ENCODE measurements at places on chromosomes 5 and 9.

DNA sequence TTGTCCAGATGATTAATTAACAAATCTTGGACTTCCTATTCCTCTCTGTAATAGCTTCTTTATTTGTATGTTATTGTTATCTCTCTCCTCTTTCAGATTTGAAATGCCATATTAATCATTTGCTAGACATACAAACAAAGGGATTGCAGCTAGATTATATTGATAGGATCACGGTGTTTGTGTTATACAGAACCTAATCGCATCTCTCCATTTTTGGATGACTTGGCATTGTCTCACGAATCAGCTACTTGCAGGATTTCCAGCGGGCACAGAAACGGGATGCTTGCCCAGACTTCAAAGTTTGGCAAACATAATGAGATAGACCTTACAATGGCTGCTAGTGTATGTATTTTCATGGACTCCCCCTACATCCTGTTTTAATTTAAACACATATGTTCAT lies 368.1 kb downstream of the TLE4 start:
- DNase-seq = no peak

DNA sequence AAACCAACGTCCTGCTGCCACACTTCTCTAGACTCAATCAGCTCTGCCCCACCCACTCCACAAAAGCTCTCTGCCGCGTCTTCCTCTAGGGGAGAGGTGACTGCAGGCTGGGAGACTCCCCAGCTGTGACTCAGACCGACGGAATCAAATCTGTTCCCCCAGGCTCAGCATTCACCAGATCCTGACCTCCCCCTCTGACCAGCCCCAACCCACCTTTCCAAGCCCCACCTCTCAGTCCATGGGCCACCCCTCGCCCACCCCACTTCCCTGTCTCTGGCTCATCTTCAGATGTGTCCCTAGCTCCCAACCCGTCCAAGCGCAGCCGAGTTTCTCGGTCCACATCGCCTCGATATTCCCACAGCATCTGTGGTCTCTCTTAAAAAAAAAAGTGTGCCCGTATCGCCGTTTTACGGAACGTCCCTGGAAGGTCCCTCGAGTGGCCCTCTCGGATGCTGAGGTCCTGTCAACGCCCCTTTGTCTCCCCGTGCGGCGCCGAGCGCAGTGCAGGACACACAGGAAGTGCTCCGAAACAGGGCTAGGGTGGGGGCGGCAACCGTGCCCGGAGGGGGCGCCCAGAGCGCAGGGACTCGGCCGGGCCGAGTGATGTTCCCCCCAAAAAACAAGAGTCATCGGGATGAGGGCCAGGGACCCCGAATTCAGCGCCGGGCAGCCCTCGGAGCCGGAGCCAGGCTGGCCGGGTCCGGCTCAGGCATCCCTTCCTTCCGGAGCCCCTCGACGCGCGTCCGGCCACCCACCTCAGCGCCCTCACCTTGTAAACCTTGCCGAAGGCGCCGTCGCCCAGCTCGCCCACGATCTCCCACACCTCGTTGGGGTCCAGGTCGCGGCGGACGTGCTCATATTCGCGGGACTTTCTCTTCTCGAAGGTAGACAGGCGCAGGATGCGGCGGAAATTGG lies 649 bp downstream of the STK10 start:
- no peak for DNase-seq

DNA sequence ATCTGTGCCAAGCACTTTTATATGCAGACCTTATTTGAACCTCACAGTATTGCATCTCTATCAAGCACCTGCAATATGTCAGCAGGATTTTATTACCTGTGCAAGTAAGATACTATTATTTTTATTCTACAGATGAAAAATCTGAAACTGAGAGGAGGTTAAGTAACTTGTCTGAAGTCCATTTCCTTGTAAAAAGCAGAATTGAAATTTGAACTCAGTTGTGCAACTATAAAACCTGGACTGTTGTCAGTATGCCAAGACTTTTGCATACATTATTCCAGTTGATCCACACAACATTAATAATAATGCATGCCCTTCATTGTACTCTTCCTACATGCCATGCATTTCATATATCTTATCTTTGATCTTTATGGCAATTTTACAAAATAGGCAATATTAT lies 82.2 kb upstream of the BRINP1 start:
- DNase-seq = no peak

- DNase-seq = peak; percentile 9
These were observed 61.8 kb downstream of the SPATA31C2 start for GRCh38 chr9:88076286-88077070.

DNA sequence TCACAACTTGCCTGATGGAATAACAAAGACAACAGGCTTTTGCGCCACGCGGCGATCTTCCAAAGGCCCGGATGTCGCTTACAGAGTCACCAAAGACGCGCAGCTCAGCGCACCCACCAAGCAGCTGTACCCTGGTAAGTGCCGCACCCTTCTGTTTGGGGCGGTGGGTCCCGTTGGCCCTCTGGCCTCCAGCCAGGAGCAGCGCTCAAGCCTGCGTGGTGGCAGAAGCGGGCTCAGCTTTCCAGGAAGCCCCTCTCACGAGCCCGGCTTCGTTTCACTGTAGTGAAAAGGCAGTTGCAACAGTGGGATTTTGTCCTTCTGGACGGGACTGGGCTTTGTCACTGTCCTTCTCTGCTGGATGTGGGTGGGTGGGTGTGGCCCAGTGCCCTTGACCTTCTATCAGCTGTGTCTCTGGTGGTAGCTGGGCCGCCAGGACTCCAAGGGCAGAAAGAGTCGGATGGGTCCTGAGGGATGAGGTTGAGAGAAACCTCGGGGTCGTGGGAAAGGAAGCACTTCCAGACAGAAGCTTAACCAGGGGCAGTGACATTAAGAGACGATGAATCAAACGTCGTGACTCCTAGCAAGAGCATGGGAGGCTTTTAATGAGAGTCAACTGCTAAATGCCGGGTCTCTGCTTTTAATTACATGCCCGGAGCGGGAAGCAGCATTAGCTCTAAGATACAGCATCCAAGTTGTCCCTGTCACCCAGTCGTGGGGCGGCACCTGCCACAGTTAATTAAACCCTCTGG lies 49.5 kb downstream of the COL5A1 start:
- DNase-seq = no peak

- no peak for DNase-seq
These were observed 461.3 kb downstream of the ENC1 start for GRCh38 chr5:74179179-74179578.

DNA sequence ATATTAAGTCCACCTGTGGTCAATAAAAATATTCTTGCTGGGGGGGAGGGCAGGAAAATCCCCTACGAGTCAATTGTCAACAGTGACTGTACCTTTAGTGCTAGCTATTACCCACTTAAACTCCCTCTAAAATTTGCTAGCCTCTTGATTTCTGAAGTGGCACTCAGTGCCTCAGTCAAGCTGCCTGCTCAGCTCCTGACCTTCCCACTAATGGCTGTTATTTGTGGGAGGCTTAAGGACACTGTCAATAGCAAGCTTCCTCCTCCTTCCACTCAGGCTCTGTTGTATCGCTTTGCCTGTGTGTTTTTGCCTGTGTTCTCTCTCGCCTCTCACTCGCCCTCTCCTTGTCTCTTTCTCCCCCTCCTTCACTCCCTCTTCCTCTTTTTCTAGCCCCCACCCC lies 140.8 kb downstream of the BNC2 start:
- no peak for DNase-seq

DNA sequence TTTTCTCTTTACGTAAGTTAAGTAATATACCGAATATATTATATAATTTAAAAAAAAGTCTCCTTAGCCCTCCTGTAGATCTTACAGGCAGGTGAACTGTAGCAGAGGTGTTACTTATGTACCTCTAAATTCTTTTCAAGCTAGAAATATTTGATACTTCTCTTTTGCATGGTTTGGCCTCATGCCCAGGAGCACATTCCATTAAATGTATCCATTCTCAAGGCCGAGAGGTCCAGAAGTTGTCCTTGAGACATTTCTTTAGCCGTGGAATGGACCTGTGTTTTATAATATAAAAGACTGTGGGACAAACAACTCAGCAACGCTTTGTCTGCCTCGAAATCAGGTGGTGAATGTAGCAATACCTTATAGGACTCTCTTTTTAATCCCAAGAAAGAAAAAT lies 184.5 kb downstream of the TRIO start:
- DNase-seq = no peak

- DNase-seq = peak; percentile 7
These were observed 1.3 kb upstream of the IQGAP2 start for GRCh38 chr5:76401801-76402250.

DNA sequence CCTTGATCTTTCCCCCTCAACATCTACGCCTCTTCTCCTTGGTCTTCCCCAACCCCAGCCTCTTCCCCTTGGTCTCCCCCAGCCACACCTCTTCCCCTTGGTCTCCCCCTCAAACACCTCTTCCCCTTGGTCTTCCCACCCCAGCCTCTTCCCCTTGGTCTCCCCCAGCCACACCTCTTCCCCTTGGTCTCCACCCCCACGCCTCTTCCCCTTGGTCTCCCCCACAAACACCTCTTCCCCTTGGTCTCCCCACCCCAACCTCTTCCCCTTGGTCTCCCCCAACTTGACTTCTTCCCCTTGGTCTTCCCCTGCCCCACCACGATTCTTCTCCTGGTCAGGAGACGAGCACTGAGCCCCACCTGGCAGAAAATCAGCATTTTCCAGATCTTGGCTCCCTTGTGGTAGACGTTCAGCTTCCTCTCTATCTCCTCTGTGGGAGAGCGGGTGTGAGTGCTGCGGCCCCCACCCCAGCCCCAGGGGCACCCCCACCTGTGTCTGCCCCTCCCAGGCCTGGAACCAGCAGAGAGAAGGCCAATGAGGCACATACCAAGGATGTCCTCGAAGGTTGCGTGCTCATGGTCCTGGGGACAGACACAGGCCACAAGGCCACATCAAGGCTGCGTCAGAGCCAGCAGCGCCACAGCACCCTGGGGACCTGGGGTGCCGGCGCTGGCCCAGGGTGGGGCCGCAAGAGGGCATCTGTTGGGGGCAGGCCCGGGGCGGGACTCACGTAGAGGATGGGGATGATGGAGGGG lies 7.0 kb downstream of the NSMF start:
- DNase-seq = no peak

DNA sequence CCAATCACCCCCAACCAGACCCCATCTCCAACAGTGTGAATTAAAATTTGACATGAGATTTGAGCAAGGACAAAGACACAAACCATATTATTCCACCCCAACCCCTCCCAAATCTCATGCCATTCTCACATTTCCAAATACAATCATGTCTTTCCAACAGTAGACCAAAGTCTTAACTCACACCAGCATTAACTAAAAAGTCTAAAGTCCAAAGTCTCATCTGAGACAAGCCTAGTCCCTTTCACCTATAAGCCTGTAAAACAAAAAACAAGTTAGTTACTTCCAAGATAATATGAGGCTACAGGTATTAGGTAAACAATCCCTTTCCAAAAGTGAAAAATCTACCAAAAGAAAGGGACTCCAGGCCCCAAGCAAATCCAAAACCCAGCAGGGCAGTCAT lies 140.6 kb upstream of the NR4A3 start:
- DNase-seq = no peak

DNA sequence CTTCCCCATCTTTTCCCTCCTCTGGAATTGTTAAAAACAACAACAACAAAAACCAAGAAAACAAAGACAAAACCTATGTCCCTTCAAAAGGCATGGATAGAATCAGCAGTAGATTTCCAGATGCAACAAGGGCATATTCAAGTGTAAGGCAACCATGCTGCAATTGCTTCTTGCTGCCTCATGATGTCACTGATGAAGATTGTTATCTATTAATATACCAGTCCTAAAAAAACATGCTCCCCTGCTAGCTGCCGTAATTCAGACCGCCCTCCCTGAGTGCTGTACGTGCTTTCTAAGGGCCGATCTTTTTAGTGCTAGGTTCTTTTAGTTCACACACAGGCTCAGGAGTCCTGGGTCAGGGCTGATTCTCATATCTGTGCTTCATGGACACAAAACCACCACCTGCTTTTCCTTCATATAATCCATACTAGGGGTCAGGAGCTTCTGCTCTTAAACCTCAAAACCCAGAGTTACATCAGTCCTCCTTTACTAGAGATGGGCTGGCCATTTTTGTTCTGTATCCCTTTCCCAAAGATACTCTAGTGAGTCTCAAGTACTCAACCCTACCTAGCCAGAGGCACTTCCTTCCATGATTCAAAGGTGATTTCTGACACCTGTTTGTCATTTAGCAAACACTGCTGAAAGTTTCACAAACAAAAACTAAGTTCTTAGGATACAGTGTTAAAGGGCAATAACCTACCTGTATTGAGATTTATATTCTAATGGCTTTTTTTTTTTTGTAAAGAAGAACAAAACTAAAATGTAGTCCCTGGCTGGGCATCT lies 82.1 kb downstream of the GIN1 start:
- no peak for DNase-seq

DNA sequence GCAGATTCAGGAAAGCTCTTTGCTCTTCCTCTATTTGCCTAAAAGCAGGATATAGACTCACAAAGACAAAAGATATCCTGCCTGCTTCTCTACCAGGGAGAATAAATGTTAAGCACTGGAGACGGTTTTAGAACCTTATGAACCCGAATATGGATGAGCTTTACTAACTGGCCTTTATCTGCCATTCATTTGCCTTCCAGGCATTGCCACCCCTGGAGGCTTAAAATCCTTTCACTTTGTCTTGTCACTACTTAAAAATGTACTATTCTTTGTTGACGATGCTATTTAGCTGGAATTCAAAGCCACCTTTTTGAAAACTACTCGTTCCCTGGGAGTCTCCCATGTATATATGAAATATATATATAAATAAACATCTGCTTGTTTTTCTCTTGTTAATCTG lies 23.2 kb upstream of the LVRN start:
- DNase-seq = no peak

DNA sequence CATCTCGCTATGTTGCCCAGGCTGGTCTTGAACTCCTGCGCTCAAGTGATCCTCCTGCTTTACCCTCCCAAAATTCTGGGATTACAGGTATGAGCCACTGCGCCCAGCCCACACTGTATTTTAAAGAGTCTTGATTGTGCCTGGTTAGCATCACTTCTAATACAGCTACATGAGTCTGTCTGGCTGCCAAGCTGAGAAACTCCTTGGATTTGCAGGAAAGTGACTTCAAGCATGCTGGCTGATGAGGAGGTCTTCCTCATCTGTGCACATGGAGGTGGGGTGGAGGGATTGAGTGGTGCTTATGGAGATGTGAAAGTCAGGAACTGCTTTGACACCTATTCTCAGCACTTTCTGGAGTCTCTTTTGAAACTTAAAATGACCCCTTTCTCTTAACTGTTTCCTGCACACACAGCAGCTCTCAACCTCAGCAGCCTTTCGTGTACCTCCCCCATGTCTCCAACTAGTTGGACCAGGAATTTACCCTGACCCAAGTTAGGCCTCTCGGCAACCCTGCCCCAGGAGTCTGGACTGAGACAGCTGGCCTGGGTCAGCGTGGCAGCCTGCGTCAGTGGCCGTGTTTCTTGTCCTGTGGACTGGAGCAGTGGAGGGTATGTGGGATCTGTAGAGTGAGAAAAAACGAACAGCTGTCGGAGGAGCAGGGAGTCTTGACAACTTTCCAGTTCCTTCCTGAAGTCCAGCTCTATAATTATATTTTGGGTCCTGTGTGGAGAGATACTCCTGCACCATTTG lies 72.5 kb downstream of the ACER2 start:
- DNase-seq = no peak

- DNase-seq = no peak
These were observed 121.1 kb downstream of the FBXL17 start for GRCh38 chr5:108260858-108261170.

GRCh38 chr5:125673359-125673950 lies 749.8 kb upstream of the GRAMD2B start:
- DNase-seq = no peak

GRCh38 chr5:142151436-142152383 lies 43.1 kb downstream of the NDFIP1 start:
- DNase-seq = peak; percentile 17

GRCh38 chr9:127049581-127049980 lies 72.9 kb downstream of the ANGPTL2 start:
- DNase-seq = no peak

All from stimulated activated CD8-positive, alpha-beta memory T cell treated with anti-CD3 and anti-CD28 coated beads, Interleukin-2, amount 100 ng/mL, for 48 hours (primary cell).